CD4-positive, alpha-beta T cell treated with Interleukin-10 for 1 hour (primary cell): ENCODE measurements at places on chromosomes 4 and X.

DNA sequence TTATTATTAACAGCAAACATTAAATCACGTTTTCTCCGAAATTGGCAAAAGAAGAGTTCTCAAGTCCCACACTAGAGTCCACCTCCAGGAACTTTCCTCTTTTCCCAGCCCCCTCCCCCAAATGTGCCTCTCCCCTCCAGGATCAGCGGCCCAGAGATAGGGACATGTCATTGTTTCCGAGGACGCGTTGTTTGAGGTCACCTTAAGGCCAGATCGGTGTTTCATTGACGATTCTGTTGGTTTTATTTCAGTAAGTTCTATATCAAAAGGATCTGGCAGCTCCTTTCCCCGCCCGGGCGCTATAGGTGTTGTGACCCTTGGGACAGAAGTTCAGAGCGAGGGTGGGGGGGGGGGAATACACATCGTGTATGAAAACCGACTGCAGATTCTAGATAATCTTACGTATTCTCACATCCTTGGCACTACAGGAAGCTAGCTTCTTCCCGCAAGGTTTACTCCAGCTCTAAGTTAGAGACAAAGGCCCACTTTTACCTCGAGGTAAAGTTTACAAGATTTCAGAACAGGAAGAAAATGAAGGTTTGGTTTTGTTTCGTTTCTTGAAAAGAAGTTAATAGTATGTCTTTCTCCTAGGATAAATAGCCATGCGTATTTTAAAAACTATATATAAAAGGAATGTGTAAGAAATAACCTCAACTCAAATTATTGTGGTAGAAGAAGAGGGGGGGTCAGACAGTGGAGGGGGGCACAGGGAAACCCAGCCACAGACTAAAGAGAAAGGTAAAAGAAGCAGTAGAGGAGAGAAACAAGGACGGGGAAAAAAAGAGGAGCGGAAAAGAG, 739 bp upstream of the MSX1 start:
- no peak for DNase-seq

GRCh38 chr4:152738827-152739226, 40.7 kb downstream of the TIGD4 start:
- DNase-seq, result no peak

DNA sequence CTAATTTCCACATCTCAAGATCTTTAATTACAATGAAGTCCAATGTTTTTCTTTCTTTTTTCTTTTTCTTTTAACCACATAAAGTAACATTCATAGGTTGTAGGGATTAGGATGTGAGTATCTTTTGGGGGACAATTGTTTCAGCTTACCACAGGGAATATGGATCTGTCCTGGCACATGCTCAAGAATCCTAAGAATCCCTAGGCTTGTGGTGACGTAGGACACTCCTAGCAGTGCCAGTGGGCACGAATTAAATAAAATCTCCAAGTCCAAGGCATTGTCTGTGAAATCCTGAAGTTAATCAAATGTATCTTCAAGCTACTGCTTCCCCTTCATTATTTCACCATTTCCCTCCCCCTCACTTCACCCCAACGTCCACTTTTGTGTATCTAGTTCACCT, 2.6 kb upstream of the LAS1L start:
- DNase-seq, result no peak

DNA sequence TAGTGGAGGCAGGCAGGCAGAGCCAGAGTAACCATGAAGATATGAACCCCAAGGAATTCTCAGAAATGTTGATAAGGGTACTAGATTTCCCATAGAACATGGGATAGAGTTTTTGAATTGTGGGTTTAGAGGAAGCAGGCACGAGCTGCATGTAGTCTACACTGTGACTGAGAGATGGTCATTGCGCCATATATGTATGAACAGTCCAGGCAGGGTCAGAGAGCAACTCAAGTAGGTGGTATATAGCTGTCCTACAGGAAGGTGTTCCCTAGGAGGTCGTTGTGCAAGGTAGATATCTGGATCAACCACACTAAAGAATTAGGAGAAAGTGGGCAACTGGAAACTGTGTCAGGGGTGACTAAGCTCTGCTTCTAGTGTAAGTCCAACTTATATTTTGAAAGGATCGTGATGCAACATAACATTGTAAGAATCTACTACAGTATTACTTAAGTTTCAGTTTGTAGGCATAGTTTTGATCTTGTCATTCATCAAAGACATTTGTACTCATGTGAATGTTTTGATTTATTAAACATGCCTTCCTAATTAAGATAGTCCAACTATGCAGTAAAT, 94.6 kb downstream of the HPGD start:
- no peak for DNase-seq

- DNase-seq, result no peak
Observed at GRCh38 chrX:9656277-9656676, 109.4 kb downstream of the GPR143 start.

DNA sequence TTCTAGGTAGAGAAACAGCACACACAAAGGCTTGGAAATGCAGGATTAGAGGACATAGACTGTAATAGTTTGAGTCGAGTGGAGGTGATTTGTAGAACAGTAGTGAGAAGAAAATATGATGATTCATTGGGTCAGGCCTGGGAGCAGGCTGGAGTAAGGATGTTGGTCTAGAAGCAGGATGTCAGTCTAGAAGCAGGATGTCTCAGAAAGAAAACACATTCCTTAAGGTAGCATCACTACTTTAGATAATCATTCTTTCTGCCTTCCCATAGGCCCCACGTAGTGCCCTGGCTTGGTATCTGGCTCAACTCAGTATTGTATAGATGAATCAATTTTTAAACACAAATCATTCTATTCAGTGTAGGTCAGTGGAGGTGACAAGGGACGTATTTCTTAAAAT, 11.2 kb upstream of the DACH2 start:
- no peak for DNase-seq

DNA sequence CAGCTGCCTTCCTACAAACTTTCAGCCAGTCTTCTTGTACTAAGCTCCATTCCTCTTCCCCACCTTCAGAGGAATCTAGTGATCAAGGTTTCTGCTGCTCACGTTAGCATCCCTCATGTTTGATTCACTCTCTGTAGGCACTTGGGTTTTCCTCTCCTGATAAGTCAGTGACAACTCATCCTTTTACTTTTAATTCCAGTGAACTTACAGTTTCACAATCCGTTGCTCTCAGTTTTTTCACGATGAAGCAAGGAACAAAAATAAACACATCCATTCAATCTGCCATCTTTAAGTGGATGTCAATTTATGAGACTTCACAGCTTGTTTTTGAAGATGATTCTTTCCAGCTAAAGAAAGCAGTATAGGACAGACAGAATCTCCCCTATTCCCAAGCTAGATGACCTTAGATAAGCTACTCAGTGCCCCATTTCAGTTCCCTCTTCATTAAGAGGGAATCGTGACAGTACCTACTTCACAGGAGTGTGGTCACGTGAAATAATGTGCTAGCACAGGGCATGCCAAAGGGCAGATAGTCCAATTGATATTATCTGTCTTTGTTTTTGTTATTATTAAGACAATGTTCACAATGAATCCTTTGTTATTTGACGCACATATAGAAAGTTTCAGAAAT, 234.3 kb downstream of the PALLD start:
- no peak for DNase-seq

GRCh38 chrX:24858004-24858746, 157.6 kb downstream of the ARX start:
- no peak for DNase-seq

DNA sequence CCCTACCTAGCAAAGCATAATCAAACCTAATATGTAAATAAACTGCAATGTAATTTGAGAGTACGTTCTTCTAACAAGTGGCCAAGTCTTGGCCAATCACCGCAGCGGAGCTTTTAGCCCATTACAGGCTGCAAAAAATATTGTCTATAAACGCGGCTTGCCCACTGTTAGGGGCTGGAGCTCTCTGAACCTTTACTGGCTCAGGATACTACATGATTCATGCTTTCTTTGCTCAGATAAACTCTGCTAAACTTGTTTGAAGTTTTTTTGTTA, 990 bp upstream of the HADH start:
- DNase-seq, result no peak

DNA sequence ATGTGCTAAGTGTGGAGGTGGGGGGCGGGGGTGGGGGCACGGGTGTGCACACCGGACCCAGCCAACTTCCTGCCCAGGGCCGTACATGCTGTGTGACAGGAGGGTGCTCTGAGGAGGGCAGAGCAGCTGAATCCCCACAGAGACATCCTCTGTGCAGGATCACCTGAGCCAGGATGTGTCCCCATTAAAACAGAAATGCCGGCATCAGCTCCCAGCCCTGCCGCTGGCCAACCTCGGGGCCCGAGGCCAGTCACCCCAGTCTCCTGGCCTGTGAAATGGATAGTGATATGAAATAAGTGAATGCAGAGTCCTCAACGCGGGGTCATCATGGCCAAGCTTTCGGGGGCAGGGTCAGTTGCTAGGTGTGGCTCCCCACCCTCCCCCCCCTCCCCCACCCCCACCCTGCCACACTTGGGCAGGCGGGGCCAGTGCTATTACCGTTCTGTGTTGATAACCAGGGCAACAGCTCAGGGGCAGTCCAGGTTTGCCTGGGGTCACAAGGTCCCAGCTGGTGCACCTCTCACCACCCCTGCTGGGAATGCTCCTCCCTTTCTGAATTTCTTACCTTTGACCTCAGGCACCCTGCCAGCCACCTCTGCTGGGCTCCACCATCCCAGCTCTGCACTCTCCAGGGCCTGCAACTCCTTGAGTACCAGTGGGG, 227.2 kb upstream of the PSAPL1 start:
- no peak for DNase-seq

GRCh38 chr4:153940916-153941315, 152.0 kb upstream of the SFRP2 start:
- no peak for DNase-seq

DNA sequence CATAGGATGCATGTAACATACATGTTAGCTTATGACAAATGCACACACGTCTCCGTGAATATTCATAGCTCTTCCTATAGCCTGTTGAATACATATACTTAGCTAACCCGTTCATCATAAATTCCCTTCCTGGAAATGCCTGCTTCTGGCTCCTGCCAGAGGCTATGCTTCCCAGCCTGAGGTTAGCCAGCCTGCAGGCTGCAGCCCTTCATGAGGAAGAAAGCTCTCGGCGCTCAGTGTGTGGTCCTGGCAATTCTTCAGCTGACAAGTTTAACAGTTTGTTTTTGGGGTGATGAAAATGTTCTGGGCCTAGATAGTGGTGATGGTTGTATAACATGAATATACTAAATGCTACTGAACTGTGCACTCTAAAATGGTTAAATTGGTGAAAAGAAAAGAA, 48.8 kb upstream of the MAN2B2 start:
- no peak for DNase-seq

DNA sequence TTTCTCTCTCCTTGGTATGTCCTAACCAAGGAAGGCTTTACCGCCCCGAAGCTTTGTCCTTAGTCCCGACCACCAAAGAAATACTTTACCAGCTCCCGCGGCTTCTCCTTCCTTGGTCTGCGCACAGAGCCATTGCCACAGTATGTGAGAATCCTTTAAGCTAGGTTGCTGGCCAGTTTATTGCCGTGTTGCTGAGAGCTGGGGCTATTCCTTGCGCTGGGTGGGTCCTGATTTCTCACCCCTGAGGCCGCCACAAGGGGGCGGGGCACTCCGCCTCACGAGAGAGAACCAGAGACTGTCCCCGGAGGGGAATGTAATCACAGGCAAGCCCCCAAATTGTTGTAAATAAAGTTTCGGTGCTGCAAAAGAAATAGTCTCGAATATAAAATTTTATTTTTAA, 331.0 kb upstream of the PCDH10 start:
- DNase-seq, result no peak

DNA sequence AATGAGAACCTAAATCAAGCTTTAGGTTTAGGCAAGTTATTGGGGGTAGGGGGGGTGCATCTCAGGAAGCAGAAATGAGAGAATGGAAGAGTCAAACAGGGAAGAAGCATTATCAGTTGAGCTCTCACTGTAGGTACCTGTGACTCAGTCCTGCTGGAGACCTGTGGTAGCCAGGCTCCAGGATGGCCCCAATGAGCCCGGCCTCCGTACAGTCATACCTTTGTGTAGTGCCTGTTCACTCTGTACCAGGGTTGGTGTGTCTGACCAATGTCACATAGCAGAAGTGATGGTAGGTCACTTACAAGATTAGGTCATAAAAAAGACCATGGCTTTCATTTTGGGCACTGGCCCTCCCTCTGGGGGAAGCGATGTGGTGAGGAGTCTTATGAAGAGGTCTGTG, 45.3 kb upstream of the NMU start:
- no peak for DNase-seq

GRCh38 chr4:166655231-166655630, 579.1 kb downstream of the SPOCK3 start:
- no peak for DNase-seq

DNA sequence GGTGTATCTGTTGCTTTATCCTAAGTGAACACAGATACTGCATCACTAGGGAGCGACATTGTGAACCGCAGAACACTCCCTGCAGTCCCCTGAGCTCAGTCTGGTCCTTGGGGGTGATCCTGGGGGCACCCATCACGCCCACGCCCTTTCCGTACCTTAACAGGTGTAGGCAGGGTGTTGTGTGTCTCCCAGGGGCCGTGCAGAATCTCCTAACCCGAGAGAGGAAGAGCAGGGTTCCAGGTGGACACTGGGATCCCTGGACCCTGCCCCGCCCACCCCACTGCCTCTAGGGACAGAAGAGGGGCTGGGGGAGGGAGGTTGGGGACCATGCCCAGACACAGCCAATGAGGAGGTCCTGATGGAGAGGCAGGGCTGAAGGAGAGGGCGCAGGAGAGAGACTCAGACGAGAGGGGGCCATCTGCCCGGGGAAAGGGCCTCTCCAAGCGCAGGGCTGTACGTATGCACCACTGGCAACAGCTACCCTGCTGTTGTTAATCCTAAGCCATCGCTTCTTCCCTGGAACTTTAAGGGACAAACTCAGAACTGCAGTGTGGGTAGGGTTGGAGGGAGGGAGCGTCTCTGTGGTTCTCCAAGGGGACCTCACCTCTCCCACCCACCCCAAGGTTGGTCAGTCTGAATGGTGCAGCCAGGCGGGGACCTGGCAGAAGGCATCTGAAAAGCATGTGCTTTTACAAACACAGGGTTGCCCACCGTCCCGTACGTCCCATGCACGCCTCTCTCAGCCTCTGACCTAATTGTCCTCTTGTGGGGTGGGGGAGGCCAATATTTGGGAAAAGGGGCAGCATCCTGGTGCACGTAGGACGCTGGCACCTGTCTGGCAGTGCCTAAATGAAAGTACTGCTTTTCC, 2.5 kb downstream of the P2RY8 start:
- peak; percentile 28 for DNase-seq

GRCh38 chr4:103424853-103425252, 226.7 kb upstream of the CENPE start:
- DNase-seq, result no peak

GRCh38 chr4:123506011-123506695, 109.6 kb downstream of the SPRY1 start:
- DNase-seq, result no peak

DNA sequence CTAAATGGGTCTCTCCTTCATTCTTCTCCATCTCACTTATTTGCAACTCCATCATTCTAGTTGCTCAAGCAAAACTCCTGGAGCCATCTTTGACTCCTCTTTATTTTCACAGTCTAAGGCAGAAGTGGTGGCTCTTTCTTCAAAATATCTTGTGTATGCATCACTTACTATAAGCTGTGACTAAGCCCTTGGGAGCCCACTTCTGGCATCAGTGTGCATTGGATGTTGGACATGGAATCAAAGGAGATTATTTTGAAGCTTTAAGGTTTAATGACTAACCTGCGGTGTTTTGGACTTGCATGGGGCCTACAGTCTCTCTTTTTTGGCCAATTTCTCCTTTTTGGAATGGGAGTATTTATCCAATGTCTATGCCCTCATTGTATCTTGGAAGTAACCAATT, 276.8 kb downstream of the SPOCK3 start:
- no peak for DNase-seq
